NCI-H82 (cell line): ENCODE measurements at places on chromosomes 16 and 17.

GRCh38 chr16:71848622-71849021, 2.8 kb downstream of the ATXN1L start:
- DNase-seq, result no peak

GRCh38 chr16:114327-114726, 24.1 kb downstream of the NPRL3 start:
- no peak for DNase-seq

DNA sequence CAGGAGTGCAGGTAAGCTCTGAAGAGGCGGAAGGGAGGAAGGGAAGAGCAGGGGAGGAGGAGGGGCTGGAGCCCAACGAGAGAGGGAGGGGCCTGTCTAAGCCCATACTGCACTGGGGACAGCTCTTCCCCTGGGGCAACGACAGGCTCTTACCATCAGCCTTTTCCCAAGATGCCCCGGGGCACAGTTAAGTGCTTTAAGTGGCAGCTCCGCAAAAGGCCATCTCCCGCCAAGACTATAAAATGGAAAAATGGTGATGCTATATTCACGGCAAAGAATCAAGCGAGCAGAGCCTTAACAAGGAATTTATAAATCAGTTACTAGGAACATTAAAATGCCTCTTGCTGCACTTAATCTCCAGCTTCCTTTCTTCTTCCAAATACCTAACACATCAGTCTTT, 110.2 kb upstream of the NLRP1 start:
- peak; percentile 86 for DNase-seq

DNA sequence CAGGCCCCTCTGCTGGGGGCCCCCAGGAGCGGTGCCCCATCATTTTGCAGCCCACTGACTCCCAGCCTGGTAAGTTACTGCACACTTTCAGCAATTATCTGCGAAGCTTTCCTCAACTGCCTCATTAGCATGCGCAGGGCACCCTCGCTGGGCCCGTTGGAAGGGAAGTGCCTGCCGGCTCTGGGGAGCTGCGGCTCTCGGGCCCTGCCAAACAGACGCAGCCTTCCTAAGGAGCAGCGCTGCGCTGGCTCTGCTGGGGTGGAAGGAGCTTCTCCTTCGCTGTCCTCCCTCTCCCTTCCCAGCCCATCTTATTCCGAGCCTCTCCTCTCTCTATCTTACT, 71.0 kb downstream of the RBBP6 start:
- peak; percentile 51 for DNase-seq

GRCh38 chr16:59154295-59154694, 420.2 kb upstream of the GOT2 start:
- DNase-seq, result no peak

- DNase-seq, result no peak
These were observed 35.3 kb downstream of the LDHD start for GRCh38 chr16:75081179-75081859.
